ENCODE measurements at places on chromosomes 5 and 9.

GRCh38 chr5:6766604-6767093, 53.4 kb downstream of the TENT4A start:
- DNase-seq = peak; percentile 11

- DNase-seq = peak; percentile 80
Observed at GRCh38 chr5:54390015-54390414, 65.5 kb upstream of the HSPB3 start.

DNA sequence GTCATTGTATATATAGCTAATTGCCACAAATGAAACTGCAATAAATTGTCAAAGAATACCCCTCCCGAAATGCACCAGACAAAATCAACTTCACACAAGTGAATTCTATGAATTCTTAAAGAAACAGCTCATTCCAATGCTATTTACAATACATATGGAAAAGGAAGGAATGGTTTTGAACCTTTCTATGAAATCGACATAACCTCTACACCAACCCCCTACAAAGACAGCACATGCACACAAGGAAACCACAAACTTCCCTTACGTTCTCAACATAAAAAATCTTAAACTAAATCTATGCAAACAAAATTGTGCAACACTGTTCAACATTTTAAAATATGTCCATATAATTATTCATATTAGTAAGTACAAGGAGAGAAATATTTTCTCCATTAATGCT, 39.2 kb downstream of the MARCHF11 start:
- no peak for DNase-seq

DNA sequence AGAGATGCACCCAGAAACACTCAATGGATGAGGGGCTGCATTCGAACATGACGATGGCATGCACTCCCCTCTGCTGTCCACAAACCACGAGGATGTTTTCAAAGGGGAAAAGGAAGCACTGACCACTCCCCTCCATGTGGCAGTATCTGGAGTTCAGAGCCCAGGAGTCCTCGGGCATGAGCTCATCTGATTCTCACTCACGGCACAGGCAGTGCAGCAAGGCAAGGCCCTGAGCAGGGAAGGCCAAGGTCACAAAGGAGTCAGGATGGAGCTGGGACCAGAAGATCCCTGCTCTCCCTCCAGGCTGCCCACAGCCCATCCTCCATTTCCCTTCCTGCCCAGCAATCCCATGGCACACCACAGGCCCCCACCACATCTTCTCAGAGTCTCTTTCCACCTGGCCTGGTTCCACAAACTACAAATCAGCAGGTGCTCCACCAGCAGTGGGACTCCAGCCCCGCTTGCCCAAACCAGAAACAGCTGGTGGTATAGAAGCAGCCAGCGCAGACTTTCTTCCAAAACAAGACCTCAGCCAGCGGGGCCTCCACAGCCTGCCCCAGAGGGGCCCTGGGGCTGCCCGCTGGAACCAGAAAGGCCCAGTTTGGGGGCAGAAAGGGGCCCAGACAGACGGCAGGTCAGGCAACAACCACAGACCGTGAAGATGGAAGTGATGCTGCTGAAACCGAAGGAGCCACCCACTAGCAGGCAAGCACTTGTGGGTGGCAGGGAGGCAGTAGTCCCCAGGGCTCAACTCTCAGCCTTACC, 12.2 kb downstream of the TNIP1 start:
- DNase-seq = no peak

DNA sequence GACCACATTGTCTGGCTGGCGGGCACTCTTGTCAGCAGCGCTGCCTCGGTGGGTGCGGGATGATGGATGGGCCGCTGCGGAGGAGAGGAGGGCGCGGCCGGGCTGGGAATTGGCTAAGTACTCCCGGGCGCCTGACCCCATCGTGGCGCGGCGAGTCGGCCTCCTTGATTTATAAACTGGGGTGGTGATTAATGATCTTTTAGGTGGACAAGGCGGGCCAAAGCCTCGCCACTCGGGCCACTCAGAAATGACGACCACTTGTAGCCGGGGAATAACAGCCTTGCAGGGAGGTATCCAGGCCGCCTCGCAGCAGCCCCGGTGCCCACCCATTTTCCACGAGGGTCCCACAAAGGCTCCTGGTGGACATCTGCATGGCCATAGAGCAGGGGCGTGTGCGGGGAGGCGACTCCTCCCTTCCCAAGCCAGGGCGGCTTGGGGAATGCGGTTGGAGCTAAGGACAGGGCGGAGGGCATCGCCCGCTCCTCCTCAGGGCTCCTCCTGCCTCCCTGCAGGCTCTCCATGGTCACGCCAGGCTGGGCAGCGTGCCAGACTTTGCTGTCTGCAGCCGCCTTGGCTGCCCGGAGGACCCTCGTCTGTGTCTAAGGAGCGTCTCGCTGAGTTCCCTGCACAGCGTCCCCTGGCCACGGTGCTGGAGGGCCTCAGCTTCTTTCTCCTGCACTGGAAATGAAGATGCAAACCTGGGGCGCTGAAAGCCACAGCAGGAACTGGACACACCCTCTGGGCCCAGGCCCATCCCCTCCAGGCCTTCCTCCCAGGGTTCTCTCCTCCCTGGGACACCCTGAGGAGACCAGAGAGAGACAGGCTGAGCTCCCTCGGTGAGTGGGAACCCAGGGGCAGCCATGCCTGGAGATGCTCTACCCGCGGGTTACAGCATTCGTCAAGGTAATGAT, 287.4 kb upstream of the IRX4 start:
- no peak for DNase-seq

- no peak for DNase-seq
Observed at GRCh38 chr5:54905246-54905795, 80.1 kb downstream of the ESM1 start.

GRCh38 chr5:78339617-78340436, 20.6 kb upstream of the SCAMP1 start:
- DNase-seq = no peak

DNA sequence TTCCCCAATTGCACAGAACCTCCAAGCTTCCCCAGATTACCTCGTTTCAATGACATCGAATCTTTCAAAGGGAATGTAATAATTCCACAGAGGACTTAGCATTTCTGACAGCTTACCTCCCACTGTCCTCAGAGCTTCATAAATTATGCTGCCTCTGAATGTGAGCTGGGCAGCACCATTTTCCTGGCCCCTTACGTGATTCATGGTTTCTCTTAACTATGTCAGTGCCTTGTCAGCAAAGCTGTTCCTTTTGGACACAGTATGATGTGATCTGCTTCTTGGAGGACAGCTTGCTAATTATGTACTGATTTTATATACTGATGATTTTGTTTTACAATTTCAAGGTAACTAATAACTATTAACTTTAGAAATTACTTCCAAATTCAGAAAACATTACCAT, 27.7 kb upstream of the SSBP2 start:
- no peak for DNase-seq

DNA sequence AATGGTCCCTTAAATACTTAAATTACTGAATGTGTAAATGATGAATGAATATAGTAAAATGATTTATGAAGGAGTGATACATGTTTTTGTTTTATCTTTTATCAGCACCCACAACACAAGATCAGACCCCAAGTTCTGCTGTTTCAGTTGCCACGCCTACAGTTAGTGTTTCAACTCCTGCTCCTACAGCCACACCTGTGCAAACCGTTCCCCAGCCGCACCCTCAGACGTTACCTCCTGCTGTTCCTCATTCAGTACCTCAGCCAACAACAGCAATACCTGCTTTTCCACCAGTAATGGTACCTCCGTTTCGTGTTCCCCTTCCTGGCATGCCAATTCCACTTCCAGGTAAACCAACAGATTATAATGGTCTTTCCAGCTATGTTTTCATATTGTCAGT, 16.3 kb downstream of the TCERG1 start:
- no peak for DNase-seq

GRCh38 chr5:53161876-53162275, 52.3 kb upstream of the MOCS2 start:
- peak; percentile 43 for DNase-seq

Data from AG09309 (cell line).